Type B pancreatic cell (in vitro differentiated cells): ENCODE measurements at places on chromosomes 2 and 18. TPM values are rescaled to one million over a fixed set of nuclear protein-coding genes. Genes with fewer than 3 reads are reported as not detected.

- no peak overlapping the region for H3K4me3 ChIP-seq
- peaks cover 7% of the 10 kb centered on the region for H3K4me1 ChIP-seq
- no peak for DNase-seq
- no peaks in the 10 kb centered on the region for H3K36me3 ChIP-seq
- H3K27ac ChIP-seq = no peak overlapping the region
These were observed 18.0 kb downstream of the KLF11 start for GRCh38 chr2:10061221-10061925.

The CPLX4 gene
- not detected in 2 replicates for total RNA-seq

DNA sequence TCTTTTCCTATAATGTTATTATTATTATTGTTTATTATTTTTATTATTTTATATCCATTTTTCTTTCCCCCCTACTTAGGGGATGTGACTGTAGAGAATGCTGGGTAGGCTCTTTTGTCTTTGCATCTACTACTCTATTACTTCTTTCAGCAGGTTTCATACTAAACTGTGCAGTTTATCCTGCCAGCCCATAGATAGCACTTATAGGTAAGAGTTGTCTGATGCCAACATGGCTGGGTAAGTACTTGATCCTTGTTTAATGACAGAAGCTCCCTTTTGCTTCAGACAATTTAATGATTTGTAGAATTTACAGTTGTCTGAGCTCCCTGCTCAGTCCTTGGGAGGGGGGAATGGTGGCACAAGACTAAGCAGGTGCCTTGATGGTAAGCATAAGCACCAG, 262.9 kb upstream of the CDH2 start:
- H3K27ac ChIP-seq = no peak overlapping the region
- DNase-seq = no peak
- H3K27me3 ChIP-seq = no peaks in the 10 kb centered on the region
- no peaks in the 10 kb centered on the region for H3K4me1 ChIP-seq

DNA sequence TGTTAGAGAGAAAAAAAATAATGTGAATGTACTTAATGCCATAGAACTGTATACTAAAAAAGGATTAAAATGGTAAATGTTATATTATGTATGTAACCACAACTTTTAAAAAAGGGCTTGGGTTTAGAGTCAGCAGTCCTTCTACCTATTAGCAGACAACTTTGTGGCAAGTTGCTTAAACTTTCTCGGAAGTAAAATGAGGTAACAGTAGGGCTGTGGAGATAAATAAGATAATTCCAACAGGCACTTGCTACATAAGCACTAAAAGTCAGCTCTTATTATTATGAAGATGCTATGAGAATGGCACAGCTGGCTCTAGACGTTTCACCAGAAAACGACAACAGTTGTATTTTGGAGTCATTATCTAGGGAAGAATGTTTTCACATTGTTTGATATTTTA, 31.3 kb downstream of the AAK1 start:
- no peak overlapping the region for H3K27ac ChIP-seq
- no peak for DNase-seq
- H3K36me3 ChIP-seq = peaks cover 19% of the 10 kb centered on the region
- H3K27me3 ChIP-seq = no peaks in the 10 kb centered on the region
- peaks cover 12% of the 10 kb centered on the region for H3K4me1 ChIP-seq

The ANO7 gene
- total RNA-seq = 1.7 and 3.3 TPM in 2 replicates

The ST3GAL5 gene
- 12.9 and 16.7 TPM in 2 replicates for total RNA-seq

- H3K36me3 ChIP-seq = no peaks in the 10 kb centered on the region
- no peaks in the 10 kb centered on the region for H3K27me3 ChIP-seq
- H3K27ac ChIP-seq = no peak overlapping the region
- DNase-seq = no peak
These were observed 358.2 kb downstream of the RBM43 start for GRCh38 chr2:150903461-150903860.

The SAG gene
- 0.43 TPM in 1 of 2 replicates, not detected in the other for total RNA-seq

The NGEF gene
- 20.7 and 77.3 TPM in 2 replicates for total RNA-seq

The SCG2 gene
- 75.1 and 347 TPM in 2 replicates for total RNA-seq

DNA sequence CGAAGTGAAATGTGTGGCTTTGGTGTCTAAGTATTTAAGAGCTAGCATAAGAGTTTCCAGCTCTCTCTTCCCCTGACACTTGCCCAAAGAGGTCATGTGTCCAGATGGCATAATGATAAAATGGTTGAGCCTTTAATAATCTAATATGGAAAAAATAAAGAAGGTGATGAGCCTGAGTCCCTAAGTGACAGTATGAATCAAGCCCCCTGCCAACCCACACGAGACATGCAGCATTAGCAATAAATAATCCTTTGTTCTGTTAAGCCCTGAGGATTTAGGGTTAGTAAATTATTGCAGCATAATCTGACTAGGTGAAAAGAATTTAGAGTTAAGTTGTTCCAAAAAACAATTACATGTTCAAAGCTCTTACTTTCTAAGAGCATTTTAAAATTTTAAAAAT, 217.2 kb upstream of the CCDC150 start:
- peaks cover 6% of the 10 kb centered on the region for H3K4me1 ChIP-seq
- H3K36me3 ChIP-seq = peaks cover 6% of the 10 kb centered on the region
- no peaks in the 10 kb centered on the region for H3K27me3 ChIP-seq
- DNase-seq = no peak
- no peak overlapping the region for H3K27ac ChIP-seq
- H3K4me3 ChIP-seq = no peak overlapping the region

DNA sequence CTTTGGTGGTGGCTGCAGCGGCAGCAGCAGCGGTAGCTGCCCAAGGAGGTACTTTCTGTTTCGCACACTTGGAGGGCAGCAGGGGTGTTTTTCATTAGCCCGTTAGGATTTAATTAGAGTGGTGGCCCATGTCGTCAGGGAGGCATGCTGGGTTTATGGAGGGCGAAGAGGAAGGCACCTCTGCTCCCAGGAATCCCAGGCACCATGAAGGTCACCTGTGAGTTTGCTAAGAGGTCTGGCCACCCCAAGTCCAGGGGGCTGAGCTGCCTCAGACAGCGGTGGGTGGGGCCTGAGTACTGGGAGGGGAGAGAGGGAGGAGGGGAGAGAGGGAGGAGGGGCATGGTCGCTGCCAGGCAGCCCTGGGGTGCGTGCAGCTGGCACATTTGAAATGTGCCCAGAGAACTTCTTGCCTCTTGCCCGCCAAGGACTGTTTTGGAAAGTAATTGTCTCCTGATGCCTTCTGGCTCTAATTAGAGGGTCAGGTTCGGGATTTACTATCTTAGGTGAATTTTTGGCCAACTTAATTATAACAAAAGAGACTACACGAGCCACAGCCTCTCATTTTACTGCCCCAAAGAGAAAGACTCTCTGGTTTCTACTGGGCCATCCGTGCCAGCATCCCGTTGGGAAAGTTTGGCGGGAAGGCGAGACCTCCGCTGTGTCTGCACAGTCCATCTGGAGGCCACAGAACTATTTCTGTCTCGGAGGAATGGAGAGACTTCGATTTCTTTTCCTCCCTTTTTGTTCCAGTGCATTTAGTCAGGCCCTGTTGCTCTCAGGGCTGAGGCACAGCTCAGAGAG, 62.0 kb downstream of the GLI2 start:
- peaks cover 54% of the 10 kb centered on the region for H3K4me1 ChIP-seq
- H3K27me3 ChIP-seq = peaks cover 3% of the 10 kb centered on the region
- DNase-seq = no peak
- no peaks in the 10 kb centered on the region for H3K36me3 ChIP-seq
- no peak overlapping the region for H3K27ac ChIP-seq

DNA sequence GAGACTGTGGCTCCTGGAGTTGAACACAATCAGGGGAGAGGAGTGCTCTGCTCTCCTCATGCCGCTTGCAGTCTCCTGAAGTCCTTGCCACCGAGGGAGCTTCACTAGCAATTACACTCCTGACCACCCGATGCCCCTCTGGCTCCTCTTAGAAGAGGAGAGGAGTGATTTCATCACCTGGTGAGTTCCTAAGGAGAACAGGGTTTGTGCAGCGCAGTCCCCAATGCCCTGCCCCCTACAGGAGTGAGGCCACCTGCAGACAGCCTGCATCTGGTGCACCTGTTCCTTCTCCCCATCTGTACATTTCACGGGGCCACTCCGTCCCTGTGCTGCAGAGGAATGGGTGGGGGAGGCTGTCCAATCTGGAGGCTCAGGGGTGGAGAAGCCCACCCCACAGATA, 267.2 kb downstream of the HRH4 start:
- H3K36me3 ChIP-seq = no peaks in the 10 kb centered on the region
- H3K4me1 ChIP-seq = peaks cover 19% of the 10 kb centered on the region
- H3K27me3 ChIP-seq = peaks cover 16% of the 10 kb centered on the region
- DNase-seq = no peak

DNA sequence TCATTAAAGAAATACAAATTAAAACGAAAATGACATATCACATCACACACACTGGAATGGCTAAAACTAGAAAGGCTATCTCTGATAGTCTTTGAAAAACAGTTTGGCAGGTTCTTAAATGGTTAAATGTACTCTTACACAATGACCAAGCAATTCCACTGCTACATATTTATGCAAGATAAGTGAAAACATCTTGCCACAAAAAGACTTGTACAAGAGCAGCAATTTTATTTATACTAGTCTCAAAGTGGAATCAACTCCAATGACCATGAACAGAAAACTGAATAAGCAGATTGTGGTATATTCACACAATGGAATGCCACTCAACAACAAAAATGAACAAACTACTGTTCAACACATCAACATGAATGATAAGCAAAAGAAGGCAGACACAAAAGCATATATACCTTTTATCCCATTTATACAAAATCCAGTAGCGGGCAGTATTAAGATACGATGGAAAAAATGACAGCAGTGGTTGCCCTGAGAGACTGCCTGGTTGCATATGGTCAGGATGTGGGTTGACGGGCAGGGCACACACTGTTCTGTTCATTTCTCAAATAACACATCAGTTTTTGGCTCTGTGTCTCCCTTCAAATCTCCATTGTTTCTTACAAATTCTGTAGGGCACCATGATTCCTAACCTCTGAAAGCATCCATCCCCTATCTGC, 25.4 kb downstream of the SP100 start:
- no peak for DNase-seq
- no peaks in the 10 kb centered on the region for H3K4me1 ChIP-seq
- H3K27ac ChIP-seq = no peak overlapping the region
- H3K4me3 ChIP-seq = no peak overlapping the region
- no peaks in the 10 kb centered on the region for H3K27me3 ChIP-seq

DNA sequence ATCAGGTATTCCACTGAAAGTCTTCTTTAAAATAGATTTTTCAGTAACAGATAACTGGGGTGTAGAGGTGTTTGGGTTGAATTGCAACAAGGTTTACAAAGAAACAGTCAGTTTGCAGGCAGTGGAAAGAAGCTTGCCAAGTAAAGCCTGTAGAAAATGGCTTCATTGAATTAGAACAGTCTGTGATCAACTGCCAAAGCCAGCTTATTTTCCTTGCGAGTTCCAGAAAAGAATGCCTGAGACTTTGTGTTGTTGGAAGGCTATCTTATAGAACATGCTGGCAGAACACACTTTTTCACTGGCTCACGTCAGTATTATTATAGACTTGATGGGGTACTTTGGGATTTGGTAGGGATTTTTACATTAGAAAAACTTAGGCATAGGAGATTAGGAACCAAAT, 601.0 kb downstream of the XIRP2 start:
- peaks cover 3% of the 10 kb centered on the region for H3K36me3 ChIP-seq
- H3K27ac ChIP-seq = no peak overlapping the region
- no peak overlapping the region for H3K4me3 ChIP-seq

GRCh38 chr2:128284841-128285240, 33.8 kb downstream of the HS6ST1 start:
- no peaks in the 10 kb centered on the region for H3K36me3 ChIP-seq
- no peaks in the 10 kb centered on the region for H3K27me3 ChIP-seq
- H3K4me1 ChIP-seq = peaks cover 19% of the 10 kb centered on the region
- no peak overlapping the region for H3K27ac ChIP-seq
- DNase-seq = no peak
- H3K4me3 ChIP-seq = no peak overlapping the region

DNA sequence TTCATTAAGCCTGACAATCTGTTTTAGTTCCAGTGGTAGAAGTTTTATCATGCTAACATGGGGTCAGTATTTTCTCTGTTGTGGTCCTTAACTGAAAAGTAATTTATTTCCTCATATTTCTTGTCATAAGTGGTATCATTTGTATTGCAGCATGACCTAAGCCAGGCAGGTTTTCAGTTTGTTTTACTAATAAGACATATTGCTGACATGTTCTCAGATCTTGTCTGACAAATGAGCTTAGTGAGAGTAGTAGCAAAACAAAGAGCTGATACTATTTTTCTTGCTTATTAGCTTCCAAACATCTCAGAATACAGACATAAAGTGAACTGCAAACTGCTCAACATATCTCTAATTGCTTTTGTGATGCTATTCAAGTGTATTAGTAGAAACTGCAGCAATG, 293.6 kb downstream of the DSEL start:
- H3K36me3 ChIP-seq = no peaks in the 10 kb centered on the region
- peaks cover 29% of the 10 kb centered on the region for H3K27me3 ChIP-seq
- no peak overlapping the region for H3K27ac ChIP-seq
